ENCODE measurements at places on chromosomes 12 and 14. TPM values are rescaled to one million over a fixed set of nuclear protein-coding genes. Genes with fewer than 3 reads are reported as not detected.

Gene LYZ
- 0.56 TPM for total RNA-seq

Gene PTPRQ
- total RNA-seq: 0.24 TPM

Gene LTBR
- 131 TPM for total RNA-seq

Gene GPRC5A
- total RNA-seq: 35.4 TPM

Gene SRRM4
- not detected for total RNA-seq

Gene CLEC2A
- not detected for total RNA-seq

Gene FAM222A
- 0.91 TPM for total RNA-seq

Gene DHRS2
- not detected for total RNA-seq

Gene AMDHD1
- total RNA-seq: 0.13 TPM

Gene LUM
- 299 TPM for total RNA-seq

Gene GARIN6
- total RNA-seq: not detected

Gene AVPR1A
- total RNA-seq: not detected

Gene GCN1
- 82.0 TPM for total RNA-seq

Gene NGB
- total RNA-seq: not detected

Gene ZNF891
- total RNA-seq: 0.39 TPM

Gene RASAL1
- total RNA-seq: not detected

All from epithelial cell of alveolus of lung (primary cell).